Endothelial cell (in vitro differentiated cells): ENCODE measurements at places on chromosomes 12 and 14.

DNA sequence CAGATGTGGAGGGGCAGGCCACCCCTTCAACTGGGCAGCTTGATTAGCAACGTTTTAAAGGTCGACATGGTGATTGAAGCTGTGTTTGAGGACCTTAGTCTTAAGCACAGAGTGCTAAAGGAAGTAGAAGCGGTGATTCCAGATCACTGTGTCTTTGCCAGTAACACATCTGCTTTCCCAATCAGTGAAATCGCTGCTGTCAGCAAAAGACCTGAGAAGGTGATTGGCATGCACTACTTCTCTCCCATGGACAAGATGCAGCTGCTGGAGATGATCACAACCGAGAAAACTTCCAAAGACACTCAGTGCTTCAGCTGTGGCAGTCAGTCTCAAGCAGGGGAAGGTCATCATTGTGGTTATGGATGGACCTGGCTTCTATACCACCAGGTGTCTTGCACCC, 23.9 kb upstream of the AICDA start:
- no peaks in the 10 kb centered on the region for H3K36me3 ChIP-seq
- no peak overlapping the region for H3K4me3 ChIP-seq
- DNase-seq = no peak
- H3K27ac ChIP-seq = no peak overlapping the region
- H3K4me1 ChIP-seq = peaks cover 12% of the 10 kb centered on the region

- peaks cover 3% of the 10 kb centered on the region for H3K36me3 ChIP-seq
- H3K27me3 ChIP-seq = peaks cover 13% of the 10 kb centered on the region
- H3K27ac ChIP-seq = peak overlapping the region; percentile 89
- peak; percentile 51 for DNase-seq
- peaks cover 26% of the 10 kb centered on the region for H3K4me1 ChIP-seq
These were observed 21.9 kb upstream of the ZFP36L1 start for GRCh38 chr14:68814539-68815297.

GRCh38 chr12:48286665-48287064, 64.1 kb downstream of the ZNF641 start:
- no peak overlapping the region for H3K4me3 ChIP-seq
- DNase-seq = peak; percentile 12
- H3K36me3 ChIP-seq = peaks cover 7% of the 10 kb centered on the region

DNA sequence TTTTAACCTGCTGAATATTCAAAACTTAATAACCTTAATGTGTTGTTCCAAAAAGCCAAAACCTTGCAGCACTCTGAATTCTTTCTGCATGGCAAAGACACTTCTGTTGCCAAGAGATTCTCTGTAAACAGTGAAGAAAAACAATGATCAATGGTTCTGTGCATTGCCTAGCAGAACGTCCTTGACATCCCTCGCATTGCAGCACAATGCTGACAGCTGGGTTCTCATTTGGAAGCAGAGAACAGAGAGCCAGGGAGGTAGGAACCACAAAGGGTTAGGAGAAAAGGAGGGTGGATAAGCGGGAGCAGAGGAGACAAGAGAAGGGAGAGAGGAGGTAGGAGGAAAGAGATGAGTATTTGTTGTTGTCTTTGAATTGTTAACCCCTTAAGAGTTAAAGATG, 501.1 kb downstream of the NAV3 start:
- no peaks in the 10 kb centered on the region for H3K27me3 ChIP-seq
- H3K27ac ChIP-seq = peak overlapping the region; percentile 94
- H3K36me3 ChIP-seq = no peaks in the 10 kb centered on the region
- H3K4me1 ChIP-seq = no peaks in the 10 kb centered on the region
- no peak overlapping the region for H3K4me3 ChIP-seq

DNA sequence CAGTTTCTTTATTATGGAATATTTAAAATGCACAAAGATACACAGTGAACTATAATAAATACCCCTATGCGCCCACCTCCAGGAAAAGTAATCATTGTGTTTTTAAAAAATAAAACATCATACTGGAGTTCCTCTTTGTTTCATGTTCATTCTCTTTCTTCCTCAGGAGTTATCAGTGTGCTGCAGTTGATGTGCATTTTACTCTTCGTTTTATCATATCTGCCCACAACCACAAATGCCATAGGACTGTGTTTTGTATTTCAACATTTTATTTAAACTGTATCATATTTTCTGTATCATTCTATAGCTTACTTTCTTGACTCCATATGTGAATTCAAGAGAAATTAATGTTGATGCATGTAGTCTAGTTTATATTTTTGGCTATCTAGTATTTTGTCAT, 53.9 kb downstream of the TSHR start:
- H3K4me1 ChIP-seq = no peaks in the 10 kb centered on the region
- DNase-seq = no peak
- H3K36me3 ChIP-seq = no peaks in the 10 kb centered on the region
- H3K4me3 ChIP-seq = no peak overlapping the region
- no peaks in the 10 kb centered on the region for H3K27me3 ChIP-seq

- peaks cover 4% of the 10 kb centered on the region for H3K27me3 ChIP-seq
- no peak overlapping the region for H3K27ac ChIP-seq
- no peaks in the 10 kb centered on the region for H3K36me3 ChIP-seq
- peaks cover 11% of the 10 kb centered on the region for H3K4me1 ChIP-seq
These were observed 32.4 kb upstream of the PPP1R13B start for GRCh38 chr14:103879570-103880347.

- no peak overlapping the region for H3K27ac ChIP-seq
- no peaks in the 10 kb centered on the region for H3K36me3 ChIP-seq
- no peaks in the 10 kb centered on the region for H3K4me1 ChIP-seq
- no peak overlapping the region for H3K4me3 ChIP-seq
These were observed 236.1 kb downstream of the C12orf50 start for GRCh38 chr12:87793131-87793530.

- no peaks in the 10 kb centered on the region for H3K27me3 ChIP-seq
- DNase-seq = peak; percentile 46
- H3K4me1 ChIP-seq = no peaks in the 10 kb centered on the region
- H3K27ac ChIP-seq = no peak overlapping the region
These were observed 61.9 kb upstream of the MAX start for GRCh38 chr14:65164068-65164824.

- no peaks in the 10 kb centered on the region for H3K36me3 ChIP-seq
- DNase-seq = no peak
- H3K27ac ChIP-seq = no peak overlapping the region
- H3K4me1 ChIP-seq = peaks cover 6% of the 10 kb centered on the region
- H3K27me3 ChIP-seq = peaks cover 17% of the 10 kb centered on the region
These were observed 7.6 kb downstream of the ADSS1 start for GRCh38 chr14:104731320-104732294.

- no peak overlapping the region for H3K27ac ChIP-seq
- H3K36me3 ChIP-seq = peaks cover 3% of the 10 kb centered on the region
- DNase-seq = no peak
- peaks cover 8% of the 10 kb centered on the region for H3K4me1 ChIP-seq
- no peak overlapping the region for H3K4me3 ChIP-seq
- H3K27me3 ChIP-seq = peaks cover 7% of the 10 kb centered on the region
These were observed 160.7 kb upstream of the RTL1 start for GRCh38 chr14:101064121-101064661.

- peaks cover 8% of the 10 kb centered on the region for H3K4me1 ChIP-seq
- peaks cover 4% of the 10 kb centered on the region for H3K27me3 ChIP-seq
- no peak overlapping the region for H3K27ac ChIP-seq
- no peak for DNase-seq
- H3K36me3 ChIP-seq = peaks cover 18% of the 10 kb centered on the region
These were observed 413.7 kb upstream of the CCDC196 start for GRCh38 chr14:66072190-66073084.

DNA sequence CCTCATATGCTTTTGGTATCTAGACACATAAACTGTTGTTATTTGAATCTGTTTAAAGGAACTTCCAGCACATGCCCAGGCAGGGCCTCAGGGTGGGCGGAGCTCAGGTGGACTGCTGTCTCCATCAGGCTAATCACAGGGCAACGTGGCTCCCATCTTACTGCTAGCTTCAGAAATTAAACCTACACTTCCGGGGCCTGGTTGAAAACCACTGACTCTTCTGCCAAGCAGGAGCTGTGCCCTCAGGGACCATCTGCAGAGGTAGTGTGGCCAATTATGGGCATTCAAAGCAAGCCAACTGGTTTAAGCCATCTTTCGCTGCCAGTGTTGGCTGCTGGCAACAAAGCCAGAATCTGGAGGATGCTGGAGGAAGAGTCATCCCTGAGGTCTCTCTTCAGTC, 97.5 kb downstream of the TMX1 start:
- H3K27ac ChIP-seq = no peak overlapping the region
- H3K36me3 ChIP-seq = no peaks in the 10 kb centered on the region
- no peak overlapping the region for H3K4me3 ChIP-seq
- no peak for DNase-seq

DNA sequence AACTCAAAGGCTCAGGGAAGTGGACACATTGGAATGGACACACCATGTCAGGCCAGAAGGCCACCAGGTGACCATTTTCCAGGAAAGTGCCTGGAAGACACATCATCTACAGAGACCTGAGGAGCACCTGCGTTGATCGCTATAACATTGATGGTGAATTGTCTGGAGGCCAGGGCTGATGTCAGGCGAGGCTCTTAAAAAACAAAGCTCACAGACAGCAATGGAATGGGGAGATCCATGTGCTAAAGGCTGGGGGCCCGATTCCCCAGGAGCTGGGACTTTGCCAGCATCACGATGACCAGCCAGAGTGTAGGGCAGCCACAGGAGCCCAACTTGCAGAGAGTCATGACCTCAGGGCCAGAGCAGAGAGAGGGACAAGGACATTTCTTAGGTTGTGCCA, 30.3 kb downstream of the DIO3 start:
- H3K27ac ChIP-seq = no peak overlapping the region
- no peak for DNase-seq
- H3K36me3 ChIP-seq = peaks cover 14% of the 10 kb centered on the region
- H3K4me3 ChIP-seq = no peak overlapping the region
- peaks cover 17% of the 10 kb centered on the region for H3K27me3 ChIP-seq
- peaks cover 33% of the 10 kb centered on the region for H3K4me1 ChIP-seq

- no peaks in the 10 kb centered on the region for H3K4me1 ChIP-seq
- peaks cover 3% of the 10 kb centered on the region for H3K27me3 ChIP-seq
- peak; percentile 66 for DNase-seq
- H3K4me3 ChIP-seq = no peak overlapping the region
These were observed 9.7 kb upstream of the ZDHHC22 start for GRCh38 chr14:77151245-77151644.

DNA sequence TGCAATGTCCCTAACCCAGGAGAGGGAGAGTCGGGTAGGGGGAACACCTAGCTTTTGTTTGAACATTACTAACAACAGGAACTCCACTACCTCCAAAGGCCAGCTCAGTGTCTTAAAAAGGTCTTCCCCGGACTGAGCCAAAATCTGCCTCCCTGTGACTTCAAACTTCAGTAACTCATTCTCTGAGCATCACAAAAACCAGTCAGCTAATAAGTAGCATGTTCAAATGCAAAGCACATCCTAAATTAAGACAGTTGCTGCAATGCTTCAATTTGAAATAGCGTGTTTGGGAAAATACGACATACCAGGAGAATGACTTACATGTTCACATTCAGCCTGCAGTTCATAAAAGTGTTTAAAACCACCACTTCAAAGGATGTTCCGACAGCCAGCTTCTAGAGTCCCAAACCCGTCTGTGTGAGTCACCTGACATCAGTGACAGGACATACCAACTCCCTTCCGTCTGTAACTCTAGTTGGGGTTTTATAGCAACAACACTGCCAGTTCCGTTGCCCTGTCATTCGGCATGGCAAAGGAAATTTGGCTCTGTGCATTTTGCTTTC, 13.0 kb downstream of the ZFP36L1 start:
- peaks cover 4% of the 10 kb centered on the region for H3K36me3 ChIP-seq
- H3K27ac ChIP-seq = no peak overlapping the region
- no peak overlapping the region for H3K4me3 ChIP-seq
- peaks cover 50% of the 10 kb centered on the region for H3K4me1 ChIP-seq

- no peaks in the 10 kb centered on the region for H3K36me3 ChIP-seq
- H3K4me1 ChIP-seq = no peaks in the 10 kb centered on the region
- H3K27ac ChIP-seq = no peak overlapping the region
- no peak for DNase-seq
These were observed 395.0 kb downstream of the FOXG1 start for GRCh38 chr14:29161593-29161992.

GRCh38 chr12:50637870-50638481, 125.9 kb upstream of the ATF1 start:
- no peaks in the 10 kb centered on the region for H3K27me3 ChIP-seq
- H3K4me3 ChIP-seq = no peak overlapping the region
- no peak for DNase-seq
- H3K27ac ChIP-seq = no peak overlapping the region

- no peak overlapping the region for H3K4me3 ChIP-seq
- no peak for DNase-seq
- no peaks in the 10 kb centered on the region for H3K27me3 ChIP-seq
- no peaks in the 10 kb centered on the region for H3K36me3 ChIP-seq
These were observed 124.3 kb upstream of the SLC38A4 start for GRCh38 chr12:46950094-46950493.

DNA sequence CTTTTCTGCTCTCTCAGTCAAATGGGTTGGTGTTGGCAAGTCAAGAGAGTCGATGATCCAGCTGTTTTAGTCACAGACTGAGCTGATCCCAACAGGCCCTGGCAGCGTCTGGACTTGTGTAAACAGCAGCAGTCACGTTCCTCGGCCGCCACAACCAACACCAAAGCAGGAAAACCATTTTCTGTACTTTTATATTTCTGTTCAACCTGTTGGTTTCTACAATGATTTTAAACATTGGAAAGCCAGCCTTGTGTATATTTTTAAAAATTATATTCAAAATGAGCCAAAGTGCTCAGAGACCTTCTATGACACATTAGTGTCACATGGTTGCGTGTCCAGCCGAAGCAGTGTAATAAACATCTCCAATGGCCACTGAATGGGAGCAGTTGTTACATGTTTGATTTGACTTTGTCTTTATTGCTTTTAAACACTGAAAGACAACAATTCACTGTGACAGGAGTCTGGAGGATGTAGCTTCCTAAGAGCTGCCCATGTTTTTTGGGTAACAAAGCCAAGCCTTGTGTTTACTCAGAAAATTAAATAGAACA, 5.9 kb upstream of the SIVA1 start:
- peaks cover 4% of the 10 kb centered on the region for H3K36me3 ChIP-seq
- peaks cover 2% of the 10 kb centered on the region for H3K27me3 ChIP-seq
- no peaks in the 10 kb centered on the region for H3K4me1 ChIP-seq
- no peak overlapping the region for H3K27ac ChIP-seq
- no peak for DNase-seq

DNA sequence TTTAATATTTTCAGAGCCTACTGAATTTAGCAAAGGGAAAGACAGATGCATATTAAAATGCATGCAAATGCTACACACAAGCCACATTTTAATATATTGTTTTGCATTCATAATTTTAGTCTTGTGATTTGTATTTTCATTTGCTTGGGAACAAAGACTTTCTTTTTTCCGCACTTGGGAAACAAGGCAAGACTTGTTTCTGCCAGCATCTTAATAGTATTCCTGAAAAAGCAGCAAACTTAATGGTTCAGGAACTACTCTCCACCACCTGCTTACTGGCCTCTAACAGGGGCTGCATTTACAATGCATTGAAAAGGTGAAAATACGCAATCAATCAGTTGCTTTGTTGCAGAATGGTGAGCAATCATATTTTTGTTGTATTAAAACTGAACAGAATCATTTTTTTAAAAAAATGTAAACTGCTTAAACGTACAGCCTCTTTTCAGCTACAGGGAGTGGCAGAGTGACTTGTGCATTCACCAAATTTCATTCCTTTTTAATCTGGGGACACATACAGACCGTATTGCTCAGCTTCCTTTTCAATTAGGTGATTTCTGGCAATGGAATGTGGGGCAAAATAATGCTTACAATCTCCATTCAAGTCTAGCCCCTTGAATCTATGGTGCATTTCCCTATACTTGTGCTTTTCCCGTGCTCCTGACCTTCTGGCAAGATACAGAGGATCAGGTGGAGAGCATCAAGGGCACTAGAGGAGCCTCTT, 144.1 kb upstream of the BTG1 start:
- H3K27me3 ChIP-seq = no peaks in the 10 kb centered on the region
- H3K36me3 ChIP-seq = no peaks in the 10 kb centered on the region
- no peak overlapping the region for H3K27ac ChIP-seq
- H3K4me1 ChIP-seq = peaks cover 1% of the 10 kb centered on the region
- DNase-seq = no peak
